Sciatic nerve (tissue), 2 donors: ENCODE measurements at places on chromosomes 1 and 21. TPM values are rescaled to one million over a fixed set of nuclear protein-coding genes. Genes with fewer than 3 reads are reported as not detected.

- DNase-seq: no peak
Measured at GRCh38 chr1:188782220-188782841, 1695.3 kb downstream of the BRINP3 start.

DNA sequence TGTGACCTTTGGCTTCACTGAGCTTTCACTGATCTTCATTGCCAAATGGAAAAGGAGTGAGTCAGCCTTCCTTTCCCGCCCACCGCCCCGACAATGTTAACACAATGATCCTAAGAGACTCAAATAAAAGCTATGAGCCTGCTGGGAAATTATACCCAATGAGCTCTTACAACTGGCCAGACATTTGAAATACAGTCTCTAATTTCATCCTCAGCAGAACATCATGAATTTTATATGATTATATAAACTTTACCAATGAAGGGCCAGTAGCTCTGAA, 252.5 kb downstream of the SIPA1L2 start:
- peak; percentile 73 for DNase-seq

DNA sequence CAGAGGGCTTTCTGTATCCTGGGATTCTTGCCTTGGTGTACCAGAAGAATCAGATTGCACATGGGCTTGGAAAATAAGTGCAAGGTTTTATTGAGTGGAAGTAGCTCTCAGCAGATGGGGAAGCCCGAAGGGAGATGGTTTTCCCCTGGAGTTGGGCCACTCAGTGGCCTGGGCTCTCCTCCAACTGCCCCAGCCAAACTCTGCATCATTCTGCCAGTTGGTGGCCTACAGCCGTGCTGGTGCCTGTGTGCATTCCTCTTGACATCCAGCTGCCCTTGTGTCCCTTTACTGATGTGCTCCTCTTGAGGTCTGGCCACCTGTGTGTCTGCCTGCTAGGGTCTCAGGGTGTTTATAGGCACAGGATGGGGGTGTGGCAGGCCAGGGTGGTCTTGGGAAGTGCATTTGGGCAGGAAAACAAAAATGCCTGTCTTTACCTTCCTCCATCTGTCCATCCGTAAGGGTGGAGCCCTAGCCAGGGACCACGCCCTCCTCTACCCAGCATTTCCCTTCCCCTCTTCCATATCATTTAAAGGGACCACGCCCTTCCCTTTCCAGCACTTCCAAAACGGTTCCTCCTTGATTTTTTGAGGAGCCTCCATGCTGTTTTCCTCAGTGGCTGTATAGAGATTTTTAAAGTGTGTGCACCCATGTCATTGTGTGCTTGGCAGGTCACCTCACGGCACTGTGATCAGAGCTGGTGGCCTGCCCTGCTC, 18.9 kb downstream of the SNAP47 start:
- no peak for DNase-seq

DNA sequence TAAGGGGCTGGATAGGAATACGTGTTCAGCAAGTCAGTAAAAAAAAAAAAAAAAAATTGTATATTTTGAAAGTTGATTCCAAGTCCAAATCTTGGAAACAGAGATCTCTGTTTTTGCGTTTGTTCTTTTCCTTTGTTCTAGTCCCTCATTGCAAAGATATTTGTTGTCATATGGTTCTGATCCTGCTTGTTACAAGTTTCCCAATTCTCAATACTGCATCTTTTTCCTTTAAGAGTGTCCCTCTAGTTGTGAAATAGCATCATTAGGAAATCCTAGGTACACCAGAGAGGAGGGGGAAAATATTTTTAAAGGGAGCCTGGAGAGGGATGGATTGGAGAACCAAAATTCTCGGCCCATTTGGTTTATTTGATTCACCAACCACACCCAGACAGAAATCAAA, 152.2 kb upstream of the C1orf105 start:
- no peak for DNase-seq

DNA sequence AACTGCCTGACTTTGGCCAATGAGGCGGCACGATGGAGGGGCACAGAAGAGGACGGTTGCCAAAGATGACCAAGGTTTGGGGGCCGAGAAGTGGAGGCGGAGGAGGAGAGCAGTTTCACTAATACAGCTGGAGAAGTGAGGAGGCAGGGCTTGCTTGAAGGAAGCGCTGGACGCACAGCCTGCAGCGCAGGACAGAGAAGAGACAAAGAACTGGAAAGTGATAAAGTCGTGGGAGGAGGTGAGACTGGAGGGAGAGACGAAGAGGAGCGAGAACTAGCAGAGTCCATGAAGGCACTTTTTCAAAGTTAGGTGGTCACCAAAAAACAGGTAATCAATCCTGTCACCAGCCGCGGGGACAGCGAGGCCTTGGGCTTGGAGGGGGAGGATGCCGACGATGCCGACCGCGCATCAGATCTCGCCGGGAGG, 771 bp downstream of the PACC1 start:
- no peak for DNase-seq

DNA sequence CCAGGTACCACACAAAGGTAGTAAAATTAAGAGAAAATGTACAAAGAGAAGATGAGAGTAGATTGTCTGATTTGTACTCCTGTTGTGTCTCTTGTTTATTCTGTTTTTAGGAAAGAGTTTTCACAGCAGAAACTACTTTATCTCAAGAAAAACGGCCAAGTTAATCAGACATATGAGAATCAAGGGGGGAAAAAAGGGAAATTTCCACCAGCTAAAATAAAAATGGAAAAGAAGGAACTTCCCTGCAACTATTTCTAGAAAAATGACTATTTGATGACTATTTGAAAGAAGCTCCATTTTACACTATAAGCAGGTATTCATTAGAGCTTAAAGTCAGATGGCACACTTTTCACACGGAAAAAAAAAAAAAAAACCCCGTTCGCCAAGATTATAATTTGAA, 56.5 kb downstream of the EPRS1 start:
- DNase-seq: no peak

DNA sequence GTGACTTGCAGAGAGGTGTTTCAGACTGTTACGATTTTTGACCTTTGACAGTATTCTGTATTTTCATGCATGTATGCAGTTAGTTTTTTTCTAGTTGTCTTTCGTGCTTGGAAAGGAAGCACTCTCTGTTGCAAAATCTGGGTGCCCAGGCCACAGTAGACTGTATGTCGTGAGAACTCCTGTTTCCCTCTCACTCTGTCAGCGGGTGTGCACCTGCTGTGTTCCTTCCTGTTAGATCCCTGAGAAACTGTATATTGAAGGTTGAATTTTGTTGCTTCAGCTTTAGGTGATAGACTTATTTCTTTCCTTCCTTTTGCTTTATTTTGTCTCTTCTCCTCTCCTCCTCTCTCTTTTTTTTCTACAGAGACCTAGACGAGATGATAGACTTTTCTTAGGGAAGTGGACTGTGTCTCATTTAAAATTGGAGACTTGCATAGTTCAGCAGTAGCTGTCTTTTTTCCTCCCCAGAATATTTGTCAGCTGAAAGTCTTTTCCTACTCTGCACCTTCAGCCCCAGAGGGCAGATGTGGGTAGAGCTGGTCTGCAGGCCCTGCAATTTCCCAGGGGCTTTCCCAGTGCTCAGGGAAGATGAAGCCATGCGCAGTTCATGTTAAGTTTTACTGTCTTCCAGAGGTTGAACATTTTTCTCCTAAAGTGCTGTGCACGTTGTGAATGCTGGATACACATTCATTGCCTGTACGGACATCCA, 1.4 kb downstream of the TRAPPC10 start:
- DNase-seq: no peak

- no peak for DNase-seq
Measured at GRCh38 chr1:111737216-111738132, 1.7 kb downstream of the INKA2 start.

- no peak for DNase-seq
Measured at GRCh38 chr1:221886743-221887414, 145.0 kb upstream of the DUSP10 start.

DNA sequence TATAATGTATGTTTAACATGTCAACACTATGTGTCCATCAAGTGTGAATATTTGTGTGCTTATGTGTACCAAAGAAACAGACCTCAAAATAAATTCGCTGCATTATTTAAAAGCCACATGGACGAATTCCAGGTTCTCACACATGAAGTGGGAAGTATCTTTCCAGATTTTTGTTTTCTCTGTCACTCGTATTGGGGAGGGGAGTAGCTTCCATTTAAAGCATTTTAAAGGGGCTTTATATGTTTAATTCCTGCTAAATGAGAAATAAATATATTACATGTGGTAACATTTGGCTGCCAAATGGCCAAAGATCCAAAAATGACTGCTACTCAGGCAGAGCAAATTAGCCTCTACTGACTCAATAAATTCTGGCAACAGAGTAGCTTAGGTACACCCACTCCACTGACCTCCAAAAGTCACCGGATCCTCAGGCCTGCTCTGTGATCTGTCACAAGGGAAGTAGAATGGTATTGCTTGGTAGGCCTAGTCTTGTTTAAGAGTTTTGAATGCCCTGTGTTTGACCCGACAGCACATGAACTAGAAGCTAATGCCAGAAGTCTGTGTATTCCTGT, 178.1 kb downstream of the ZP4 start:
- DNase-seq: no peak

GRCh38 chr1:27646676-27647075, 11.7 kb upstream of the FGR start:
- no peak for DNase-seq

DNA sequence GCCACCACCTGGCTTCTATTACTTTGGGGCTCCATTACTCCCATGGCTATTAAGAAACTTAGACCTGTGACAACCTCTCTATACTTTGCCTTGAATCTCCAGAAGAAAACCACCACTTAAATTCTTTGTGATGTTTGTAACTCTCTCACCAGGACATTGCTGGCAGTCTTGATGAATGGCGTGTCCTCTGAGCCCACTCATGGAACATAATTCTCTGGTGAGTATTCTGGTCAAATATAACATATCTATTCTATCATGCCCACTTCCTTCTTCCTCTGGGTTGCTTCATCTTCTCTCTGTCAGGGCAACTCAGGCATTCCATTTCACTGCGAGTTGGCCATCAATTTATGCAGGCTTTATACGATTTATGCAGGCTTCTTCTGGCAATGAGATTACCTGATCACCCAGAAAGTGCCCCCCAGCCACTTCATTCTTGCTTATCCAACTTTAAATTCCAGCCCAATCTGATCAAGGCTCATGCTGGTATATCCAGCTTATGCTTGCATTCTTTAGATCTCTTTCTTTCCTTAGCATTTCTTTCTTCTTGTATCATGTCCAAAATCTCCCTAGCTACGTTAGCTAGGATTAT, 112.0 kb upstream of the CHRM3 start:
- DNase-seq: no peak

DNA sequence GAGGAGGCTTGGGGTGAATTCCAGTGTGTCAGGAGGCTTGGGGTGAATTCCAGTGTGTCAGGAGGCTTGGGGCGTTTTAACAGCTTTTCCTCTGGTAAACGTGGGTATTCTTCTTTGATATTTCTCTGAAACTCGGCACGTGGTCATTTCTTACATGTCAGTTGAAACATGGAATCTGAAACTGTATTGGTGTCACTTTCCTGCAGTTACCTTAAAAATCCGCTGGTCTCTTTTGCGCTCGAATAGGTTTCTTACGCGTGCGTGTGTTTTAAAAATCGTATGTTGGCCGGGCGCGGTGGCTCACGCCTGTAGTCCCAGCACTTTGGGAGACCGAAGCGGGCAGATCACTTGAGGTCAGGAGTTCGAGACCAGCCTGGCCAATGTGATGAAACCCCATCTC, 33.5 kb downstream of the PRKCZ start:
- DNase-seq: no peak

DNA sequence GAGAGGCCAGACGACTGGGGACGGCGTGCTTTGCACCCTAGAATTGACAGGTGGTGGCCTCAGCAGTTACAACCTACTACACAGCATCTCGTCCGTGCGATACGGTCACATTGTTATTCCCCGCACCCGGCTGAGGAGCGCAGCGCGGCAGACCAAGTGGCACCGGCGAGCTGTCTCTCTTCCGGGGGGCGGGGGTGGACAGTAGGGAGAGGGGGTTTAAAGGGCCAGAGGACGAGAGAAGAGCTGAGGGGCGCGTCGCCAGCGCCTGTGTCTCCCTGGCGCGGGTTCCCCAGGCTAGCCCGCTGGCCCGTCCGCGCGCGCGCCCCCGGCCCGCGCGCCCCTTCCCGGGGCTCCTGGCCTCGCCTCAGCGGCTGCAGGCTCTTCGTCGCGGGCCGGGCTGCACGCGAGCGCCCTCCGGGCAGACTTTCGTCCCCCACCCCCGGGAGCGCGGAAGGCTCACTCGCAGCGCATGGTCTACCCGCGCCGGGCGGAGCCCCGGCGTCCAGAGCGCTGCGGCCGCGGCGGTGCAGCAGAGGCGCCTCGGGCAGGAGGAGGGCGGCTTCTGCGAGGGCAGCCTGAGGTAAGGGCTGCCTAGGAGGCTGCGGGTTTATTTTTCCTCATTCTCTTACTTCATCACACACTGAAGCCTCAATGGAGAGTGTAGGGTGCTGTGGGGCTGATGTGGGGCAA, at the start of gene PDE4B:
TSS of gene PDE4B (plus strand) at position 227 of the 690 bp plus-strand sequence.
- DNase-seq: no peak

- DNase-seq: no peak
Measured at GRCh38 chr1:235583511-235584001, 66.0 kb downstream of the GNG4 start.

- no peak for DNase-seq
Measured at GRCh38 chr21:15259824-15260223, 195.0 kb upstream of the NRIP1 start.

DNA sequence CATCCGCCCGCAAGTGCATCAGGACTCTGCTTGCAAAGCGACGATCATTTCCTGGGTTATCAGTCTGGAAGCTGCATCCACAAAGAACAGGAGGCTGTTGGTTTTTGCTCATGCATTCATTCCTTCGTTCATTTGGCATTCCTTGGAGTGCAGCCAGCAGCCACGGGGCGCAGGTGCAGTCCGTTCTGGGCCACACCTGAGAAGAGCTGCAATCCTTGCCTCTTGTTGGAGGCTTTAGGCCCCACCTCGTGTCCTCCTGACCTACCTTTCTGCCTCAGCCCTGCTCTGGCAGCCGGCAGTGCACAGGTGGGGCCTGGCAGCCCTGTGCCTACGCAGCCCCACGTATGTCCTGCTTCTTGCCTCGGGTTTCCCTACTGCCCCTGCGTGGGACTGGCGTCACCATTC, 19.6 kb upstream of the C2CD2 start:
- no peak for DNase-seq

- no peak for DNase-seq
Measured at GRCh38 chr21:15667010-15667409, 62.8 kb upstream of the USP25 start.

DNA sequence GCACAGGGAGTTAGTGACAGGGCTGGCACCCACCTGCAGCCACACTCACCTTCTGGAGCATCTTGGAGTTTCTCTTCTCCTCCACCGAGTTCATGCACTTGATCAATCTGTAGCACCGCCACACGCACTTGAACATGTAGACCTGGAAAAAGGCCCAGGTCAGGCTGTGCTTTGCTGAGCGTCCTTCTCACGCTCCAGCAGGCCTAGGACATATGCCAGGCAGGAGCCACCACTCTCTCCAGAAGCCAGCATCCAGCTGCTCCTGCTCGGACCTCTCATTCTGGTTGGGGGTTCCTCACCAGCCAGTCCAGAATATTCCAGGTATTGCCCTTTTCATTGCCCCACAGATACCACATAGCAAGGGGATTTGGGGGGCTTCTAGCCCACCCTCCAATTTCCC, 11.7 kb upstream of the MATN1 start:
- no peak for DNase-seq

GRCh38 chr1:96374076-96374762, 347.4 kb upstream of the PTBP2 start:
- DNase-seq: no peak

- DNase-seq: no peak
Measured at GRCh38 chr1:224175617-224176016, 7.4 kb upstream of the DEGS1 start.

Gene MSH4
- total RNA-seq: 1.6 TPM

Gene RIIAD1
- total RNA-seq: 1.1 TPM

Gene SPRR5
- total RNA-seq: not detected

Gene FAM72B
- total RNA-seq: 0.89 TPM

Gene SLC5A9
- 0.40 TPM for total RNA-seq

Gene ZNF683
- 0.31 TPM for total RNA-seq

Gene CHAF1B
- total RNA-seq: 2.5 TPM

Gene UBE2U
- not detected for total RNA-seq

Gene TMEM54
- total RNA-seq: 12.3 TPM

Gene RGS8
- 0.13 TPM for total RNA-seq
